Right renal pelvis (tissue), 4 donors: ENCODE measurements at places on chromosomes 13 and 19.

GRCh38 chr19:43470288-43470687 is 4.9 kb upstream of the LYPD3 start:
- DNase-seq, result no peak

GRCh38 chr19:40529093-40529954 is 47.3 kb upstream of the SHKBP1 start:
- no peak for DNase-seq

- no peak for DNase-seq
These were observed 1187.0 kb upstream of the SLC10A2 start for GRCh38 chr13:104253063-104253680.

DNA sequence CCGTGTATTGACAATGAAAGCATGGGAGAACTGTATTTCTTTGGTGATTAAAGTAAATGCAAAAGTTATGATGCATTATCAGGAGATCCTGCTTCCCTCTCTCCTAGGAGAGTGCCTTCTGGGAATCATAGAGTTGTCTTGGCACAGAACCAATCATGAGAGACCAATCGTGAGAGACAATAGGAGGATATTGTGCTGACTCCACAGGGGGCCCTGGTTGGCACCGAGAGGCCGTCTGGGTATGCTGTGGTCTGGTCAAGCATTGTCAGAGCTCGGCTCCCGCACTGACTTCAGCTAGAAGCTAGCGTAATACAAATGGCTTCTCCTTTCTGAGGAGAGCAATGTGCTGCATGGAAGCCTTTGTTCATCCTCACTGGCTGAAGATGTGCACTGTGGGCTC is 131.5 kb upstream of the GJB6 start:
- no peak for DNase-seq

DNA sequence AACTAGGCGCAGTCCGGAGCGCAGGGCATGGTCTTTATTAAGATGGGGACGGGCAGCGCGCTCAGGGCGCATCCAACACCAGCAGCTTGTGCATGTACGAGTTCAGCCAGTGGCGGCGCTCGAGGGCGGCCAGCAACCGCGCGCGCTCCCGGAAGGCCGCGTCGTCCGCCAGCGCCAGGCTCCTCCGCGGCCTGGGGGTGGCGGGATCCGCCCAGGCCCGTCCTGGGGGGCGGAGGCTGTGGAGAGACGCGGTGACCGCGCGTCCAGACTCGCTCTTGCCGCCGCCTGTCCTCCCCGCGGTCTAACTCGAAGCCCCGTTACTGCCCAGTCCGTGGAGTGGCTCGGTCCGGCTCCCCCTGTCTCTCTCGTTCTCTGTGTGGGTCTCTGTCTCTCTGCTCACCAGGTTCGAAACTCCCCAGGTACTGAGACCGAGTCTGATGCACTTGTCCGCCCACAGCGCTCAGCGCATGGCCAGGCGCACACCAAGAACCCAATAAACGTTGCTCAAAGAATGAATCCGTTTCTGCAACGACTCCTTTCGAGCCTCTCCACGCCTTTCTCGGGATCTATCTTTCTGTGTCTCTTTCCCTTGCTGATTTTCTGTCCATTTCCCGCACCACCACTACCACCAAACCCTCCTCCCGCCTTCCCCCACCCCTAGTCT is 702 bp downstream of the PTH2 start:
- no peak for DNase-seq

DNA sequence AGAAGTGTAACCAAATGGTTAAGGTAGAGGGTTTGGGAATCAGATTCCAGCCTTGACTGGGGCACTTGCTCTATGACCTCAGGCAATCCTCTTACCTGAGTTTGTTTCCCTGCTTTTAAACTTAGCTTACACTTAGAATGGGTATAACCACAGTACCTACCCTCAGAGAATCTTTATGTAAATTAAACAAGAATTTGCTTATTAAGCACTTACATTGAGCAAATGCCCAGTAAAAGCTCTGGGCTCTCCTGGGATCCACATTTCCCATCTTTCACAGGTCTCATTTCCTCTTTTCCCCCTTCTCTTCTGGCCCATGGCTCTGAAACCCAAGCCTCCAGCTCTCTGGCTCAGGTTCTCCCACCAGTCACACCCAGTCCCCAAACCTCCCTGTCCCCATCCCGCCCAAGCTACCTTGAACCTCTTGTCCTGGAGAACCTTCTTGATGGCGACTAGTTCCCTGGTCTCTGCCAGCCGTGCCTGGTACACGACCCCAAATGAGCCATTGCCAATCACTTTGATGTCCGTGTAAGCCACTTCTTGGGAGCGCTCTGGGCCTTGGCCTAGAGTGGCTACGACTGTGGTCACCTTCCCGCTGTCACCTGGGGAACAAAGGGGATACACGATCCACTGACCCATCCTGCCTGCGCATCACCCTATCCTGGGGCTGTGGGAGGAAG is 2.7 kb downstream of the GSK3A start:
- no peak for DNase-seq

DNA sequence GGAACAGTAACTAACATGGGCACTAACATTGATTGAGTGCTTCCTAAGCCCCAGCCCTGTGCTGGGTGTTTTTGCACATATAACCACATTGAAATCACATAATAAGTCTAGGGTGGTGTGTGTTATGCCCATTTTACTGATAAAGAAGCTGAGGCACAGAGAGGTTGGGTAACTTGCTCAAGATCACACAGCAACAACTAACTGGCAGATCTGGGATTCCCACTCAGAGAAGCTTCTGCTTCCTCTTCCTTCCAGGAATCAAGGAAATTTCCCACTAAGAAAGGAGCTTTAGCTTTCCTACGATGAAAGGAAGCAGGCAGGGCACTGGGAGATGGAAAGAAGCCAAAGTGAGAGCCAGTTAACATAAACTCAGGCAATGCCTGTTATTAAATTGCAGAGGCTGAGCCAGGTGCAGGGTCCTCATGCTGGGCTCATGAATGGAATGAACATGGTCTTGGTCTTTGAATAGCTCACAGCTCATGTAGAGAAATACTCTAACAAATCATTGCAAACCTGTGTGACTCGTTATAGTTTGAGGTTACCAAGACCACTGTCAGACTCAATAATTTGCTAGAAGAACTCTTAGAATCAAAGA is 10.1 kb downstream of the SSC5D start:
- DNase-seq, result no peak

DNA sequence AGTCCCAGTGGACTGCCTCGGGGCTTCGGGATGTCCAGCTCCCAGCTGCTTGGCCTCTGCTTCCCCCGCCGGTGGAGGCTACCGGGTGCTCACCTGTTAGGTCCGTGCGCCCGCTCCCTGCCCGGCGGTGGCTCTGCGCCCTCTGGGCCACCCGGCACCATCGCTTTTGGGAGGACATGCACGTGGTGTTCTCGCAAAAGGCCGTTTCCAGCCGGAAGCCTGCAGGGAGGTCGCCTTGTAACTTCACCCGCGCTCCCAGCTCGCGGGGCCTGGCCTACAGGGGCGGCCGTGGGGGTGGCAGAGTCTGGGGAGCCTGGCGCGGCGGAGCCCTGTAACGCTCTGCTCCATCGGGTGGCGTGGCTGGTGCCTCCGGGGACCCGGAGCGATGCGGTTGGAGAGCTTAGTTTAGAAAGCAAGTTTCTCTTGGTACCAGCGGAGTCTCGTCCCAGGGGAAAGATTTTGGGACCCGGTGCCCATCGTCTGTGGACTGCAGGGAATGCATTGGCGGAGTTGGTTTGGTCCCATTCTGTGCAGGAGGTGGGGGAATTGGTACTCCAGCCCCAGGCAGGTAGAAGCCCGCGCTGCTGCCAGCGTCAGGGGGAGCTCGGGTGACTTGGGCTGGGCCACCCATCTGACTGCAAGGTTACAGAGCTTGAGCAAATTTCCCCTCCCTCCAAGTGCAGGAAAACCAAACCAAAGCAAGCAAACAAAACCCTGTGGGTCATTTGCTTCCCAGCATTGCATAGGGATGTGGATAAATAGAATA is 673 bp downstream of the SPATA13 start:
- peak; percentile 12 for DNase-seq

DNA sequence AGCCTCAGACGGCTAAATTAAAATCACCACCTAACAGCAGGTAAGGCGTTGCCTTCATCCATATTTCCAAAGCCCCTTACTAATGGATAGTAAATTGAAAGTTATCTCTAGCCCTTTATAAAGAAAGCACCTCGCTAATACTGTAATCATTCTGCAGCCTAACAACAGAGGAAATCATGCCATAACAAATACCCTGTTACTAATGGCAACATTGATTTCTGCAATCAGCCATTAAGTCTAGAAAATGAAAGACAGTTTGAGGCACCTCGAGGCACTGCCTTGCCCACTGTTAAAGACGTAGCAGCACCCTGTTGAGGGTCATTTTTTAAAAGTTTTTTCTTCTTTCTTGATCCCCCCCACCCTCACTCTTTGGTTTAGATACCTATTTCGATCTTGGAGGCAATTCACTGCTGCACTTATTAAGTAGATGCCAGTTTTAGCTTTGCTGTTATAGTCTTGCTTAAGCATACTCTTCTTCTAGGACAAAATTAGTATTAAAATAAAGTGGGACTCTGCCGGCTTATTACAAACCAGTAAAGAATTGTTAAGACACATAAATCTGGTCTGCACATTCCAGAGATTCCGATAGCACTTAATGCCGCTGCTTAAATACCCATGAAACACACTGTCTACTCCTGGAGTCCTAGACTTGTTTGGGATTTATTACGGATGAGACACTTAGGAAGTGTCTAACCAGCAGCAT is 74.8 kb downstream of the ZNF536 start:
- DNase-seq, result no peak

DNA sequence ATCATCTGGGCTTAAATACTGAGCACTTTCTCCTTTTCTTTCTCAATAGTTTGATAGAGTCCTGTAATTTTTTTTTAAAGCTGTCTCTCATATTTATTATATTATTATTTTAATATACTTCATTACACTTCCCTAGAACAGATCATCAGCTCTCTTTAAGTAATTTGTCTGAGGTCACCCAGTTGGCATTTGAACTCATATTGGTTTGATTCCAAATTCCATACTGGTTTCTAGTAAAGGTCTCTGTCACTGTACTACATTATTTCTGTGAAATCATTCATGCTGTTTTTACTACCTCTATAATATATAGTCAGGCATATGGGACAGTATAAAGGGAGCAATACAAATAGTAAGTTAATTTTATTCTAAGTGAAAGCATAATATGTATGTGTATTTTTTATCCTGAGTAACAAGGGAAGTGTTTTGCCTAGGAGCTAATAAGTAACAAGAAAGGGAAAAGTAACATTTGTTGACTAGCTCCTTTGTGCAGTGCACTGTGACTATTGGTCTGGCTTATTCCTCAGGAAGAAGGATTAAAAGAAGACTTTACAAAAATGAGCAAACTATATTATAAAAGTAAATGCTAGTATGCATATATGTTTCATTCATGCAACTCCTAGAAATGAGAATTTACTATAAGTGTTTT is 14.3 kb downstream of the LPAR6 start:
- no peak for DNase-seq

GRCh38 chr19:590396-590745 is 690 bp downstream of the HCN2 start:
- no peak for DNase-seq

- no peak for DNase-seq
These were observed 26.9 kb downstream of the NOTCH3 start for GRCh38 chr19:15173746-15174404.

- DNase-seq, result no peak
These were observed 31.1 kb downstream of the OPA3 start for GRCh38 chr19:45553464-45553863.

DNA sequence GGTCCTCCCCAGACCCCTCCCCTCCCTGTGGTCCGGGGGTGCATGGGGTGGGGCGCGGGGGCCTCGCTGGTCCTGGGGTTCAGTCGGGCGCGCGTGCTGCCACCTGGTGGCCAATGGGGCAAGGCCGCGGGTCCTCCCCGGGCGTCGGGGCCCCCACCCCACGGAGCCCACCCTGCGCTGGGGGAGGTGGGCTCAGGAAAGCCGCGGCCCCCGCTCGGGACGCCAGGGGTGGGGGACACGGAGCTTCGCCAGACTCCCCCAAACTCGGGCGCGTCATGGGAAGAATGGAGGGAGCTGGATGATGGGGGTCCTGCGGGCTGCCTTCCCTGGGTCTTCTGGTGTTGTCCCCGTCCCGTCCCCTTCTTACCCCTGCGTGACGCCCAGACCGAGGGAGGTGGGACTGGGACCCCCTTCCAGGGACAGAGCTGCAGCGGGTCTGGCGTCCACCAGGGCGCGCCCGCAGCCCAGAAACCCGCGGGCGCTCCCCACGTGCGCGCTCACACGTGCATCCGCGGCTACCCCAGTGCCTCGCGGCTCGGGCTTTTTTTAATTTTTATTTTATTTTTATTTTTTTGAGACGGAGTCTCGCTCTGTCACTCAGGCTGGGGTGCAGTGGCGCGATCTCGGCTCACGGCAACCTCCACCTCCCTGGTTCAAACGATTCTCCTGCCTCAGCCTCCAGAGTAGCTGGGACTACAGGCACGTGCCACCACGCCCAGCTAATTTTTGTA is 19.8 kb upstream of the TCF3 start:
- no peak for DNase-seq

DNA sequence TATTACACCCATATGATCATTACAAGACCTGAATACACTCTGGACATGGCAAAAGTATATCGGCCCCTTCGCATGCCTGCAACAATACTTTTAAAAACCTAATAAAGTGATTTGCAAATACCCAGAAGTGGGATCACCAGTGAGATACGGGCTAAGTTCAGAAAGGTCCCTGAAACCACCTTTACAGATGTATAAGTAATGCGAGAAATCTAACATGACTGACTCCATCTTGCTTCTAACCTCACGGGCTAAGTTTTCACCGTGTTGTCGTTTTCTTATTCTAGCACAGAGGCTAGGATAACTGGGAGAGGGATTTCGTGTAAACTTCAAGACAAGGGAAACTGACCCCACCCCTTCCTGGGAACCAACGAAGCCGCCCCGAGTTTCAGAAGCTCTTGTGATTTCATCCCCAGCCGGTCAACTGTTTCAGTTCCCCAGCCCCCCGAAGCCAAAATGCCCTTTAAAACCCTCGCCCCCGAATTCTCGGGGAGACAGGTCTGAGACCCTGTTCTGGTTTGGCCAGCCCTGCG is 703 bp downstream of the NEK3 start:
- no peak for DNase-seq

DNA sequence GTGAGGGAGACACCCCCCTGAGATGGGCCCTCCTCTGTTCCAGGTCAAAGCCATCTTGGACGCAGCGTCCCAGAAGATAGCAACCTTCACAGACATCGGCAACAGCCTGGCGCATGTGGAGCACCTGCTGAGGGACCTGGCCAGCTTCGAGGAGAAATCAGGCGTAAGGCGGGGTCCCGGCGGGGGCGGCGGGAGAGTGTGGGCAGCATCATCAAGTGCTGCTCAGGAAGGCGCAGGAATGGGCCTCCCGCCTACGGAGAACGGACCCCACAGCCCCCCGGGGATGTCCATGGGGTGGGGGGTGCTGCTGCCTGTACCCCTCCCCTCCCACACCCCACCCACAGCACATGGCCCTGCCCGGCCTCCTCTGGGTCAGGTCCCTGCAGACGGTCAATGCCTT is 31.2 kb upstream of the F7 start:
- no peak for DNase-seq

- peak; percentile 51 for DNase-seq
These were observed 6.1 kb downstream of the BEST2 start for GRCh38 chr19:12757544-12758274.

- peak; percentile 53 for DNase-seq
These were observed 10.1 kb downstream of the OR1I1 start for GRCh38 chr19:15091918-15092753.
